ENCODE measurements at places on chromosomes 6 and 20.

- no peak for DNase-seq
Observed at GRCh38 chr6:157246048-157246630, 77.2 kb downstream of the TMEM242 start.

DNA sequence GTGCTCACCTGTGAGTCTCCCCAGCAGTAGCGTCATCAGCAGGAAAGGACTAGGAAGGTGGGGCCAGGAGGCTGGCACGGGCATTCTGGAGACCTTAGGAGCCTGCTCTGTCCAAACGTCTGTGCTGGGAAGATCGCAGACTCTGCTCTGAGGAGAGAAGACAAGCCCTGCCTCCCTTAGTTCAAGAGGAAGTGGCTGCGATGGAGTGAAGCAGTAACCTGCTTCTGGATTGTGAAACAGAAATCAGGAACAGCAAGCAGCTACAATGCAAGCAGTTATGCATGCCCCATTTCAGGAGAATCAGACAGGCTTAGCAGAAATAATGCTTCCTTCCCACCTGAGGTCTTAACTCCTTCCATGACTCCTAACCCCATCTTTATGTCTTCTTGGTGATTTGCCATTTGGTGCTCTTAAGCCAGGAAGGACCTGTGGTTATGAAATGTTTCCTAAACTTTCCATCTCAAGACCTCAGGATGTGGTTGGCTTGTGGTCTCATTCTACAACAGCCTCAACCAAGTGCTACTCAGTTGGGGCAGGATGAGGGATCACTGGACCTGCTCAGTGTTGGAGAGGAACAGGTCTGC, at the start of gene SIRPB1:
Gene SIRPB1, minus strand, starts transcription at position 149 of the 584 bp plus-strand sequence. Its CDS starts 65 bp downstream, at position 84.
- DNase-seq = no peak

DNA sequence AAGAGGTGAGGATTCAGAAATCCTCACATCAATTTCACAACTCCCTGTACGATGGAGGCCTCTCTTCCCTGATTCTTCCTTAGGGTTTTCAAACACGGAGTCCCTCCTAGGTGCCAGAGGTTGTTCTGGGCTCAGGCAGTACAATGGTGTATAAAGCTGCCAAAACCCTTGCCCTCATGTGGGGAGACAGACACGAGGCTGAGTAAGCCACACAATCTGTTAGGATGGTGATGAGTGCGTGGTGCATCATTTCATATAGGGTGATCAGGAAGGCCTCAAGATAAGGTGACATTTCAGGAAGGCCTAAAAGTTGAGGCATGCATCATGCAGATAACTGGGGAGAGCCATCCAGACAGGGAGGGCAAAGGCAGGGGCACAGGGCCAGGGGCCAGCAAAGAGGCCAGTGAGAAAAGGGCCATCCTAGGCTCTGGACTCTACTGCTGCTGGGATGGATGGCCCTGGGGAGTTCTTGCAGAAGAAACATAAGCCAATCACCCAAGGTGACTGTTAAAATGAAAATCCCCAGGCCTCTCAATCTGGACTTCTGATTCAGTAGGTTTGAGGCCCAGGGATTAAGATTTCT, 186.5 kb downstream of the PRKN start:
- no peak for DNase-seq

DNA sequence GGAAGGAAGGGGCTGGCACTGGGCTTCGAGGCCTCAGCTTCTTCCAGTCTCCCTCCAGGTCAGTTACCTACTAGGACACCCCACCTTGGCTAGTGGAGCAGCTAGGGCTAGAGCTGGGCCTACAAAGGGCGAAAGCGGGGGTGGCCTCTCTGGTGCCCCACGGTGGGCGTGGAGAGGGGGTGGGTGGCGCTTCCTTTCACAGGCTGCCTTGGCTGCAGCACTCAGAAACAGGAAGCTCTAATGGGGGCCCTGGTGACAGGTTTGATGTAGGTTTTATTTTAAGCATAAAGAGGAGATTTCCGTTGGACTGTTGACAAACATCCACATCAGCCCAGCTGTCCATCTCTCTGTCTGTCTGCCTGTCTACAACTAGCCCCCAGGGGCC, 13.4 kb downstream of the FAM110A start:
- DNase-seq = peak; percentile 60

GRCh38 chr6:36845233-36845632, 6.0 kb upstream of the CPNE5 start:
- no peak for DNase-seq

DNA sequence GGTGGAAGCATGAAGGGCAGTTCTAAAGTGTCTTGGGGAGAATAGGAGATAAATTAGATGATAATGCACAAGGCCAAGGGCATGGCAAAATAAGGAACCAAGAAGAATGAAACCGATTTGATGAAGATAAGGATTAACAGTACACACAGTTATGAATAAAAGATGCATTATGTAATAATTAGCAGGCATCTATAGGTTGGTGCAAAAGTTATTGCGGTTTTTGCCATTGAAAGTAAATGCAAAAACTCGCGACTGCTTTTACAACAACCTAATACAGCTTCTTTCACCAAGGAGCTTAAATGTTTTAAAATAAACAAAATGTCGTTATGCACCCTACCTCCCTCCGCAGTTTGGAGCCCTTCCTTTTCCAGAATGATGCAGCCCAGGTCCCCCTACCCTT, 29.0 kb downstream of the MAS1 start:
- DNase-seq = no peak

DNA sequence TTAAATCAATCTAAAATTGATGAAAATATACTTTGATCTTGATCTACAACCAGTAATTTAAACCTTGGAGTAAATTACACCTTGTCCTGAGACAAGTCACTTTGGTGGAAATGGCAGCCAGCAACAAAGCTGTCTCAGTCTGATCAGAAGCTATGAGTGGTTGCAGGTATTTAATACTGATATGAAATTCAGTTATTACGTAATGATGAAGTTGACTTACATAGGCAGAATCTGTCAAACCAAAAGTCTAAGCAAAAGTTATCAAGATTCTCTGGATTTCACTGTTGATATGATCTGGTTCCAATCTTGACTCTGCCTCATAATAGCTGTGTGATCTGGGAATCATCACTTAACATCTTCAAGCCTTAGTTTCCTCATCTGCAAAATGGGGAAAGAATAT, 27.6 kb upstream of the GSTA5 start:
- DNase-seq = no peak

GRCh38 chr6:164924674-164925073, 384.7 kb downstream of the C6orf118 start:
- no peak for DNase-seq

GRCh38 chr20:12528591-12529041, 480.2 kb upstream of the SPTLC3 start:
- DNase-seq = no peak

- no peak for DNase-seq
Observed at GRCh38 chr6:13250703-13251102, 77.6 kb downstream of the TBC1D7 start.

GRCh38 chr6:31332637-31333602, 24.1 kb downstream of the HLA-B start:
- no peak for DNase-seq

GRCh38 chr6:25405442-25405841, 126.3 kb downstream of the CARMIL1 start:
- no peak for DNase-seq

- DNase-seq = no peak
Observed at GRCh38 chr6:108080010-108080780, 5.7 kb upstream of the OSTM1 start.

DNA sequence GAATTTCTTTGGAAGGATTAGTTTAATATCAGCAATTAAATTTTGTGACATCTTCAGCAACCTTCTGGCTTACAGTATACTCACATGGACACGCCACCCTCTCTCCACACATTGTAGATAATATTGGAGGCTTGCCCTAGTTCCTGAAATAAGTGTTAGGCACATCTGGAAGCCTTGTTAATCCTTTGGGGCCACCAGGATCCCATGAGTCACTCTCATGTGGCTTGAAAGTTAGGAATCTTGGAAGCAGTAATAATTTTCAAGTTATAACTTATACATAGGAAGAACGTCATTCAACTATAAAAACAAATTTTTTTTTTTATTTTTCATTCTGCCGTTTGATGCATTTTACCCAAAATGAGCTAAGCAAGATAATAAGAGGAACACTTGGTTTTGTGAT, 20.5 kb downstream of the LAMA4 start:
- DNase-seq = no peak

GRCh38 chr6:610882-611281, 46.0 kb downstream of the HUS1B start:
- no peak for DNase-seq

GRCh38 chr6:37479266-37479854, 20.3 kb downstream of the CCDC167 start:
- DNase-seq = no peak

- no peak for DNase-seq
Observed at GRCh38 chr6:7016226-7016625, 91.5 kb upstream of the RREB1 start.

DNA sequence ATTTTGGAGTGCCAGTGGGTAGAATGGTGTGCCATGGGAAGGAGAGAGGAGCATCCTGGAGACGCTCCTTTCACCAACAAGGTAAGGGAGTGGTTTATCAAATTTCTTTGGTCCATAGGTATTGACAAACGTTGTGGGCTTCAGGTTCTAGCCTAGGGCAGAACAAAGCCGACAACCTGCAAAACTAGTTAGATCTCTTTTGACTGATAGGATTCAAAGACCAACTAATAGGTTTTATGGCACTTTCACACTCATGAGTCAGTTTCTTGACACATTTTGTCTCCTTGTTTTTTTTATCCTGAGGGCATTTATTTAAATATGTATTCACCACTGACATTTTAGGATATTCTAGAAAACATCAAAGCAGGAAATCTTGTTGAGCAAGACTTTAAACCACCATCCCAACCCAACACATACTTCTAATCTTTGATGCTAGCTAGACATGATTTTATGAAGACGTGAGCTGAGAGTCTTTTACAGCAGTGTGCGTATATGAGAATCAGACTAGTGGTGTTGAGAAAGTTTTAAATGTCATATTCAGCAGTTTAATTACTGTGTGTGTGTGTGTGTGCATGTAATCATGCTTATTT, 370.4 kb upstream of the HSF2 start:
- no peak for DNase-seq

DNA sequence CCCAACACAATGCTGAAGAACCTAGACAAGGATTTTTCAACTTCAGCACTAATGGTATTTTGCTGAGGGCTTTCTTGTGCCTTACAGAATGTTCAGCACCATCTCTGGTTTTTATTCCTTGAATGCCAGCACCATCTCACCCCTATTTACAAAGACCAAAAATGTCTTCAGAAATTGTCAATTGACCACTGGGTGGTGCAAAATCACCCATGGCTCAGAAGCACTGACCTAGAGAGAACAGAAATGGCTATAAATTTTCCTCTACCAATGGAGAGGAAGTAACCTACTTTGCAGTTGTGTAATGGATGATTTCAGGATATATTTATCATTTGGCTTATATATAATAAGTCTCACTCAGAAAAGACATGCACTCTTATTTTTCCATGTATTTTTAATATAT, 431.0 kb upstream of the IRAK1BP1 start:
- no peak for DNase-seq

DNA sequence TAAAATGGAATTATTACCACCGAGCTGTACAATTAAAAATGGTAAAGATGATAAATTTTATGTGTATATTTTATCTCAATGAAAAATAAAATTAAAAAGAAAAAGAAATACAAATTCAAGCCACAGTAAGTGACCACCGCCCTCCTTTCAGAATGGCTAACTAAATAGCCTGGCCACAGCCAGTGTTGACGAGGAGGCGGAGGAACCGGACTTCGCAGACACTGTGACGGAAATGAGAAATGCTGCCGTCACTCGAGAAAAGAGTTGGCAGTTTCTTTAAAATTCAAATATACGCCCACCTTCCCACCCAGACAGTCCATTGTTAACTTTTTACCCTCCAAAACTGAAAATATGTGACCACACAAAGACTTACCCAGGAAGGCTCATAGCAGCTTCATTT, 50.0 kb downstream of the FOXF2 start:
- DNase-seq = no peak

DNA sequence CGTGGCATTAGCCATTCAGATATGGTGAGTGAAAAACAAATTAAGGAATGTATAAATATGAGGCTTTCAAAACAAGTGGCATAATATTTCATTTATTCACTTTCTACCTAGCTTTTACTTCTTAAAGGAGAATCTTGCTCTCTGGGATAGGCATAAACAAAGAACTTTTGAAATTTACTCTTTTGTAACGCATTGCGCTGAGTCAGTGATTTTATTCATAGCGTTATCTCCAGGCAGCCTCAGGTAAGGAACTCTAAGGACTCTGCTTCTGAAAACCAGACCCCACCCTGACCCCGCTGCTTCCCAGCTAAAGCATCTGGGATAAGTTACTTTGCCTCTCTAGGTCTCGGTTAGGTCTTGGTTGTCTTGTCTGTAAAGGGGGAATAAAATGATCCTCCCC, 234.7 kb downstream of the MYLK4 start:
- no peak for DNase-seq

- DNase-seq = no peak
Observed at GRCh38 chr6:16145038-16145437, 16.2 kb downstream of the MYLIP start.

GRCh38 chr6:19719691-19720128, 117.5 kb upstream of the ID4 start:
- no peak for DNase-seq

- no peak for DNase-seq
Observed at GRCh38 chr6:2839195-2839981, 2.3 kb downstream of the SERPINB1 start.

GRCh38 chr20:40442181-40442963, 246.7 kb downstream of the MAFB start:
- no peak for DNase-seq

- no peak for DNase-seq
Observed at GRCh38 chr6:26126394-26127235, 39.4 kb downstream of the HFE start.

DNA sequence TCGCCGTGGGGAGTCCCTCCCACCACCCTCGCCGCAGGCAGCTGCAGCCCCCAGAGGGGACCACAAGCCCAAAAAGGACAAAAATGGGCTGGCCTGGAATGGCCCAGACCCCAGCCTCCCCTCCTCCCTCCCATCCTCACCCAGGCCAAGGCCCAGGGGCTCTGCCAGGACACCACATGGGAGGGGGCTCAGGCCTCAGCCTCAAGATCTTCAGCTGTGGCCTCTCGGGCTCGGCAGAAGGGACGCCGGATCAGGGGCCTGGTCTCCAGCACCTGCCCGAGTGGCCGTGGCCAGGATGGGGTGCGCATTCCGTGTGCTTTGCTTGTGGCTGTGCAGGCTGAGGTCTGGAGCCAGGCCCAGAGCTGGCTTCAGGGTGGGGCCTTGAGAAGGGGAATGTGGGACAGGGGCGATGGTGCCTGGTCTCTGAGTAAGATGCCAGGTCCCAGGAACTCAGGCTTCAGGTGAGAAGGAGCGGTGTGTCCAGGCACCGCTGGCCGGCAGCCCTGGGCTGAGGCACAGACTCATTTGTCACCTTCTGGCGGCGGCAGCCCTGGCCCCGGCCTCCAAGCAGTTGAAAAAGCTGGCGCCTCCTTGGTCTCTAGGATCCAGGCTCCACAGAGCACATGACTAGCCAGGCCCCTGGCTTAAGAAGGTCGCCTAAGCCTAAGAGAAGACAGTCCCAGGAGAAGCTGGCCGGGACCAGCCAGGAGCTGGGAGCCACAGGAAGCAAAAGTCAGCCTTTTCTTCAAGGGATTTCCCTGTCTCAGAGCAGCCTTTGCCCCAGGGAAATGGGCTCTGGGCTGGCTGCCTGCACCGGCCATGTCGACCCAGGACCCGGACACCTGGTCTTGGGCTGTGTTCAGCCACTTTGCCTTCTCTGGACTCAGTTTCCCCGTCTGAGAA, 35.2 kb upstream of the MRGBP start:
- DNase-seq = no peak

- DNase-seq = peak; percentile 90
Observed at GRCh38 chr6:149963462-149964307, at the start of gene ULBP1. TSS of gene ULBP1 (plus strand) at chr6:149963943. CDS start at chr6:149964050, 107 bp downstream.
